ENCODE measurements at places on chromosomes 2 and 18.

DNA sequence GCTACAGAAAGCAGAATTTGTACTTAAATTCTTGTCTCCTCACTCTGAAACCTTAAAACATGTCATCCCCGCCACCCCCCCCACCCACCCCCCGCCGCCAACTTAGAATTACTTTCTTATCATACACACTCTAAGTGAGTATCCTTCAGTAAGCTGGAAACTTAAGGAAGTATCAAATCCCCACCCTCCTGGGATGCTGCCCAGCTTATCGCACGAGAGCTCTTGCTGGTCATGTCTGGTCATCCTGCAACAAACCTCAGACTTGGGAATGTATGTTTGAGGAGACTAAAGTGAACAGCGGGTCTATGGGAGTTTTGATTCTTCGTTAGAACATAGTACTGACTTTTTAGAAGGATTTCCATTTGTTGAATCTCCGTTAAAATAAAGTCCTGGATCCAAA lies 203.3 kb downstream of the PTGR3 start:
- DNase-seq = no peak

- no peak for DNase-seq
Observed at GRCh38 chr18:10457128-10457527, 2.7 kb downstream of the APCDD1 start.

- DNase-seq = no peak
Observed at GRCh38 chr2:115491186-115491793, 1048.8 kb downstream of the DPP10 start.

DNA sequence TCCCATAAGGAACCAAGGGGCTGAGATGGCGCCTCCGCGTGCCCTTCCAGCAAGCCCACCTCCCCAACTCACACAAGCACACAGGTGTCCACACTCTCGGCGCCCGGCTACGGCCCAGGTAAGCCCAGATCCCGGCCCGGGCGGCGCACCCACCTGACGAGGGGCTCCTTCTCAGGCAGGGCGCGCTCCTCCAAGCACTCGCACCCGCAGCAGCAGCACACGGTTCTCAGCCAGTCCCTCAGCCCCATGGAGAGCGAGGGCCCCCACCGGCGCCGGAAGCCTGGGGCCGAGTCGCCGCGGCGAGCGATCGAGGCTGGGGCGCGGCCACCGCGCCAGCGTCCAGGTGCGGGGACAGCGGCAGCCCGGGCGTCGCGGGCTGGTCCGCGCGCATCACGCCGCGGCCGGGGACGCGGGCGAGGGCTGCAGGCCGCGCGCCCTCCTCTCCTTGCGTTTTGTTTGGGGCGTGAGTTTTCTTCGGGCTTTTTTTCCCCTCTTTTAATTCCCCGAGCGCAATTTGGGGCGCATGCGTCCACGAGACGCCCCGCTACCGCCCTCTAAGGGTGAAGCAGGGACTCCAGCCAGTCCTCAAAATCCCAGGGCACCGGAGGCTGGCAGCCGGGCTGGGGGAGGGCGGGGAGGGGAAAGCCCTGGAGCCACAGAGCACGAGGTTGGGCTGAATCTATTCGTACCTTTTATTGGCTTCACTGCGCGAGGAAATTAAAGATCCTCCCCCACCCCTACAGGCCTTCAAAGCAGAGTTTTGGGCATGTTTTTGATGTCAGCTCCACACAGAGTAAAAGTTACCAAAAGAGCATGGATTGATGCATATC lies at the start of gene MREG:
TSS of gene MREG (minus strand) at position 472 of the 830 bp plus-strand sequence. CDS start at position 248, 224 bp downstream.
- peak; percentile 90 for DNase-seq

GRCh38 chr2:235494716-235495372 lies 1.0 kb downstream of the AGAP1 start:
- no peak for DNase-seq

DNA sequence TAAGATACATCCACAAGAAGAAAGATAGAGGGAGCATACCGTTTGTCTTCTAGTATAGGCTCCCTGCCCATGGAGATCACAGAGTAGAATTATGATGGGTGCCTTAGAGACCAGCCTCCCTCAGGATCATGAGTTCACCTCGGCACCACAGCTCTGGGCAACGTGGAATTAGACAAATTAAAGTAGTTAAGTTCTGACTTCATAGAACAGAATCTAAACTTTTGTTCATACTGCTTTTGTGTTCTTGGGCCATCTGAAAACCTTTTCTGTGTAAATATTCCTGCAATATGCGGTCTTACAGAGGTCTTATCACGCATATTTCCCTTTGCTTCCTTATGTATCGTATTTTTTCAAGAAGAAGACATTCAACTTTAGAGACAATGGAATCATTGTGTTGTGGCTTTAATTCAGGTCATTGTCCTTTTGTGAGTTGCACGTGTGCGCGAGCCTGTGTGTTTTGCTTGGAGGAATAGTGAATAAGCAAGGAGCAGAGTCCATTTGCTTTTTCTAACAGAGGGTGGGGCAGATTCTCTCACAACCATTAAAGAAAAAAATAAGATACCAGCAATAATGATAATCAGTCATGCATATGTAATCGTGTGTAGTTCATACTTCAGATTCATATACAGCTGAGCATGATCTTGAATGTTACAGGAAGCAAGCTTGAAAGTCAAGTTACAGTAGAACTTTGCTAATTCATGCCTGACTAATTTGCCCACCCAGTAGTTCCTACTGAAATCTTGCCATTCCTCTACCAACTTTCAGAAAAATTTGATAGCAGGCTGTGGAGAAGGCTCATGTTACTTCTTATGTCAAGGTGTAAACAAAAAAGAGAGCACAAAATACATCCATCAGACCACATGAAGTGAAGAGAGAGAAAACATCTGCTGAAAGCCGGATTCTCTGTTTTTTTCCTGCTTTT lies 243.6 kb downstream of the NEDD4L start:
- DNase-seq = no peak

- no peak for DNase-seq
Observed at GRCh38 chr2:133333181-133333580, 235.1 kb downstream of the NCKAP5 start.

GRCh38 chr18:72180689-72181088 lies 363.5 kb downstream of the CBLN2 start:
- no peak for DNase-seq

GRCh38 chr18:49008156-49008555 lies 57.4 kb upstream of the SMAD7 start:
- DNase-seq = no peak

DNA sequence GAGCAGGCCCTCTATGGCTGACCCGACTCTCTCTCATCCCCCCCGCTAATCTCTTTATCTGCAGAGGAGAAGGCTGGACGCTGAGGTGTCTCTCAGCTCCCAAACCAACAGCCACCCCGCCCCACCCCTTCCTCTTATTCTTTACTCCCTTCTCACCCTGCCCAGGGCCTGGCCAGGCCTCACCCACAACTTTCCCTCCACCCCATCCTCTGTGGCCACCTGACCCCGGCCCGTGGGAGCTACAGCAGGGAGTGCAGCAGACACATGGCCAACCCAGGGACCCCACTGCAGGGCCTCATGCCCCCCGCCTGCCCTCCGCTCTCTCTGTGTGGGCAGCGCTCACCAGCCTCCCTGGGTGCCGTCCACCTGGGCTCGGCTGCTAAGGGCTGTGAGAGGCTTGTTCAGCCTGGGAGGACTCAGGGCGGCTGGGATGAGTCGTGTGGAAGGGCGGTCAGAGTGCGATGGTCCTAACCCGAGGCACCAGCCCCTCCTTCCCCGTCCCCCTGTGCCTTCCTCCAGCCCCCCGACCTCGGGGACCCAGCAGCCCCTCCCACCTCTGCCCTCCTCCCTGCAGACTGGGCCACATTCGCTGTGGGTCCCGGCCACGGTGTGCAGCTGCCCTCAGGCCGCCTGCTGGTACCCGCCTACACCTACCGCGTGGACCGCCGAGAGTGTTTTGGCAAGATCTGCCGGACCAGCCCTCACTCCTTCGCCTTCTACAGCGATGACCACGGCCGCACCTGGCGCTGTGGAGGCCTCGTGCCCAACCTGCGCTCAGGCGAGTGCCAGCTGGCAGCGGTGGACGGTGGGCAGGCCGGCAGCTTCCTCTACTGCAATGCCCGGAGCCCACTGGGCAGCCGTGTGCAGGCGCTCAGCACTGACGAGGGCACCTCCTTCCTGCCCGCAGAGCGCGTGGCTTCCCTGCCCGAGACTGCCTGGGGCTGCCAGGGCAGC lies 6.8 kb downstream of the NEU4 start:
- DNase-seq = no peak

GRCh38 chr18:7572822-7573221 lies 5.7 kb downstream of the PTPRM start:
- DNase-seq = no peak

GRCh38 chr18:63534615-63535014 lies 7.6 kb upstream of the SERPINB12 start:
- DNase-seq = no peak

- DNase-seq = no peak
Observed at GRCh38 chr18:64438178-64438577, 289.3 kb upstream of the LINC00305 start.
